Substantia nigra (tissue), 51 donors: ENCODE measurements at places on chromosomes 11 and 22.

DNA sequence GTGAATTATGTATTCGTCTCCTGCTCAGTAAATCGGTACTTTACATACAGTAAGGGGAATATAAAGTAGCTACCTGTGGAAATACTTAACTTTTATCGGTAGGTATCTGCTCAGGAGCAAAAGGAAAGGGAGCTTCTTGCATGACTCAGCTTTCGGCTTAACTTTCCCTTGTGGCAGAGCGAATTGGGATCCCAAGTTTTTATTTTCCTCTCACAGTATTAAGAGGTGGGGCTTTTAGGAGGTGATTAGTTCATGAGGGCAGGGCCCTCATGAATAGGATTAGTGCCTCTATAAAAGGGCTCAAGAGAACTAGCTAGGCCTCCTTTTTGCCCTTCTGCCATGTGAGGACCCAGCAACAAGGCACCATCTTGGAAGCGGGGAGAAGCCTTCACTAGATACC, 18.7 kb downstream of the RCN1 start:
- no peak for DNase-seq

GRCh38 chr11:43267856-43268580, 43.8 kb upstream of the API5 start:
- DNase-seq = peak; percentile 10

DNA sequence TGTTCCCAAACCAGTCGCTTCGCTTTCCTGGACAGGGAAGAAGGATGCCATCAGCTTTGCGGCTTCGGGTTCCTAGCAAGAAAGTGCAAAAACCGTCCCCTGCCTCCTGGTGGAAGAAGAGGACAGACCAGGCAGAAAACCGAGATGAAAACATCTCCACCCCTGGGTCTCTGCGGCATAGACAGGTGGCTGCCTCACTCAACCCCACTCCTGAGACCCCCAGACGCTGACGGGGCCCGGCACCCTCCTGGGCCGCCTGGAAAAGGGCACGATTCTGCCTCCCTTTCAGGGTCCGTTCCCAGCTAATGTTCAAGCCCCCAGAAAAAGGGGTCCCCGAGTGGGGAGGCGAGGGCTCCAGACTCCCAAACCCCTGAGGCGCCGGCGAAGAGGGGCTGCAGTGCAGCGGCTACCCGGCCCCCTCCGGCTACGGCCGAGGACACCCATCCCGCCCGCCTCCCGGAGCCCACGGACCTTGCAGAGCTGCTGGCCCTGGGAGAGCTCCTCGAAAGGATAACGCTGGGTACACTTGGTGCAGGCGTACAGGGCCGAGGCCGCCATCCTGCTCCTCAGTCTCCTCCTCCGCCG, 569 bp downstream of the FAM76B start:
- DNase-seq = no peak

GRCh38 chr11:41659985-41660384, 200.5 kb upstream of the LRRC4C start:
- DNase-seq = no peak

GRCh38 chr22:31222736-31223135, 10.6 kb downstream of the LIMK2 start:
- no peak for DNase-seq

DNA sequence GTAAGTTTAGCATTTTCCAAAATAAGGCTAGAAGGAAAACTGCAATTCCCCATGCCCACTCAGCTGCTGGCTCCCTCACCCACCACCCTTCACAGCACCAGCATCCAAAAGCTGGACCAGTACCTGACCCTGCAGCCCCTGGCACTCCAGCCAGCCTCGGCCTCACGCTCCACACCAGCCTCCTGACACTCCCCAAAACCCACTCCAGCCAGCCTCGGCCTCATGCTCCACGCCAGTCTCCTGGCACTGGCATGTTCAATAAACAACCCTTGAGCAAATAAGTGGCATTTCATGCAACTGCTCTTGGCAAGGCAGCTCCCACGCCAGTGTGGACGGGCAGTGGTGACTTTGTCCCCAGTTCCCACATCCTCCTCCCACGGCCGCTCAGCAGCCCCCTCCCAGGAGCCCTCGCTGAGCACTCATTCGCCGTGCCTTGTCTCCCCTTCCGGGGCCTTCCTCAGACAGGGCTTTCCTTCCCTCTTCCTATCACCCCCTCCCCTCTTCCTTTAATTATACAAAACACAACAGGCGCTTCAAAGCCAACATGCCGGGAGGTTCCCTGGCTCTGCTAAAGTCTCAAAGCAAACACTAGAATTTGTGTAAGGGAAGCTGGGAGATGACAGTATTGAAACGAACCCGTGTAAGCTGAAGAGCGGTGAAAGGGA, 6.8 kb downstream of the TOLLIP start:
- DNase-seq = no peak

GRCh38 chr11:133950874-133951326, 5.9 kb downstream of the IGSF9B start:
- no peak for DNase-seq

GRCh38 chr11:73894725-73895335, 18.0 kb downstream of the PAAF1 start:
- no peak for DNase-seq

- peak; percentile 21 for DNase-seq
Measured at GRCh38 chr11:45233121-45233803, 52.9 kb downstream of the SYT13 start.

GRCh38 chr22:41596776-41597634, 7.4 kb upstream of the PMM1 start:
- DNase-seq = peak; percentile 70

GRCh38 chr11:64337538-64338249, 2.3 kb upstream of the CCDC88B start:
- DNase-seq = no peak

DNA sequence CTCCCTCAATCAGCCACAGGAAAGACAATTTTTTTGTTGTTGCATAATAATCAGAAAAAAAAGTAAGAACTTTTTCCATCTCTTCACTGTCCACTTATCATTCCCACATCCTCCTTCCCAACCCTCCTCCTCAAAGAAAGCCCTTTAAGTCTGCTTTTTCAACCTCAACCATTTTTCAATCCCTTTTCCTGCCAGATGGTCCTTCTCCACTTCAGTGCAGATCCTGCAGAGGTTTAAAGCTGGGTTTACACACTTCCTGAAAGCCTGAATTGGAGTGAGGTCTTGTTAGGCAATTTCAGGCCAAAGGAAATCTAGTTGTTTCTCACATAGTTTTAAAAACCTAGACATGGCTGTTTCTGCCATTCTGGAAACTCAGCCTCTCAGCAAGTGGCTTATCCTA, 78.3 kb downstream of the RPL27A start:
- DNase-seq = no peak

GRCh38 chr22:36239150-36239400, 252 bp downstream of the APOL2 start:
- no peak for DNase-seq

DNA sequence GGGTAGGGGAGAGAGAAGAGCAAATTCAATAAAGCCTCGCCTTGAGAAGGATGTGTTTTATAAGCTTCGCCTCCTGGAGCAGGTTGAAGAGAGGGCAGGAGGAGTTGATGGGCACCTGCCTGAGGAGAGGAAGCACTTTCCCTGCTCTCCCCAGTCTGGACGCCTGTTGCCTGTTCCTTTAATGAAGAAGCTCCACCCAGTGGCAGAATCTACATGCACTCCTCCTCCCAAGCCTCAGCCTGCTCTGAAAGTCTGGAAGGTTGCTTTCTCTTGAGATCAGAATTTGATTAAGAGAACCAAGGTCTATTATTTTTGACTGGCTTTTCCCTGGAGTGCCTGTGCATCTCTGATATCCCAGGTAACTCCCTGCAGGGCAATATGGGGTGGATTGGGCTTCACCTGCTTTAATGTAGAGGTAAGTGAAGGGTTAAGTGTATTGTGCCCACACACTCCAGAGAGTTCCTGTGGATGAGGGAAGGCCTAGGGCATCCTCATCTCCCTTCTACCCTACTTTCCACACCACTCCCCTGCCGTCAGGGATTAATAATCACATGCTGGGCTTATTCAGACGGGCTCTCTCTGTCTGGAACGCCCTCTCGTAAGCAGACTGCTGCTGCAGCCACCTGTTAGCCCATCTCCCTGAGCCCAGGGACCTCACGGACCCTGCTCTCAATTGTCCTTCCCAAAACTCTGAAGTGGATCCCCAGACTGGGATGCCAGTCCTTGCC, 22.3 kb downstream of the NTM start:
- DNase-seq = no peak

DNA sequence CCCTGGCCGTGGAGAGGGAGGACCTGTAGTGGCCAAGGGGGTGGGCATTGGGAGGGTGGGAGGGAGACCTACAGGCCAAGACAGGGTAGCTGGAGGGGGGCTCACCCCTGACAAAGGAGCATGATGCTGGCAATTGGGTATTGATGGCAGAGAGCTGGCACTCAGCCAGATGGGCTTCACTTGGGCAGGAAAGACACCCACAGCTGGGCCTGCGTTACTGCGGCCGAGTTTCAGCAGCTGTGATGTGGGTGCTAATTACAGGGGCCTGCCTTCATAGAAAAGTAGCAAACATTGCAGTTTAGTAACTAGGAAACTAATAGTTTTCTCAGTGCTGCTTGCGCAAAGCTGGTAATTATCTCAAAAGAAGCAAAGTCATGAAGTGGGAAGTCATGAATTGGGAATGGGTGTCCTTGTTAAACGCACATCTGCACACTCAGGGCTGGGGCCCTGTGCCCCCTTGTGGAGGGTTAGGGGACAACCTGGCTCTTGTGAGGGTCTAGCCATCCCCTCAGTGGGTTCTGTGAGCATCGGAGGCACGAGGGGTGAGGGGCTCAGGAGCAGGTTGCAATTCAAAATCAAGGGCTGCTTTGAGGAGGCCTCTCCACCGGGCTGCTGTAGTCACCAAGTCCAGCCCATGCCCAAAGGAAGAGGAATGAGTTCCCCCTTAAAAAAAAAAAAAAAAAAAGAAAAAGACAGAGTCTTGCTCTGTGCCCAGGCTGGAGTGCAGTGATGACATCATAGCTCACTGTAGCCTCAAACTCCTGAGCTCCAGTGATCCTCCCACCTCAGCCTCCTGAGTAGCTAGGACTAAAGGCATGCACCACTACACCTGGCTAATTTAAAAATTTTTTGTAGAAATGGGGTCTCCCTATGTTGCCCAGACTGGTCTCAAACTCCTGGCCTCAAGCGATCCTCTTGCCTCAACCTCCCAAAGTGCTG, 24.4 kb upstream of the TXNRD2 start:
- peak; percentile 23 for DNase-seq

- DNase-seq = no peak
Measured at GRCh38 chr22:42340829-42341383, 70.5 kb upstream of the TCF20 start.

GRCh38 chr11:12377824-12378593, 638 bp downstream of the PARVA start:
- DNase-seq = no peak
